ENCODE measurements at places on chromosomes 7 and 10.

- DNase-seq, result no peak
Measured at GRCh38 chr10:3595736-3596135, 189.3 kb downstream of the KLF6 start.

DNA sequence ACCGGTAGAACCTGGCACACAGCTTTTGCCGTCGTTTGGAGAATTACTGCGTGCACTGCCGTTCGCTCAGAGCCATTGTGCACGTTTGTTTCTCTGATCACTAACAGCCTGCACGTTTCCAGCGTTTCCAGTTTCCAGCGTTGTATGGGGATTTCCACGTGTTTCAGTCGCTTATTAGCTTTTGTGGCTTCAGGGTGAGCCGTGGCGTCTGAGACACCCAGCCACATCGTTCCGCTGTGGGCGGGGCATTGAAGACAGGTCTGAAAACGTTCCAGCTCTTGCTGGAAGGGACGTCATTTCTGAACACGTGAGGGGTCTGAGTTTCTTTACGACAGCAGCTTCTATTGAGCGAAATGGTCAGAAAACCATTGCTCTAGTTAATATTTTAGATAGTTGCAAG lies 164.8 kb downstream of the DNAJB6 start:
- DNase-seq, result no peak

DNA sequence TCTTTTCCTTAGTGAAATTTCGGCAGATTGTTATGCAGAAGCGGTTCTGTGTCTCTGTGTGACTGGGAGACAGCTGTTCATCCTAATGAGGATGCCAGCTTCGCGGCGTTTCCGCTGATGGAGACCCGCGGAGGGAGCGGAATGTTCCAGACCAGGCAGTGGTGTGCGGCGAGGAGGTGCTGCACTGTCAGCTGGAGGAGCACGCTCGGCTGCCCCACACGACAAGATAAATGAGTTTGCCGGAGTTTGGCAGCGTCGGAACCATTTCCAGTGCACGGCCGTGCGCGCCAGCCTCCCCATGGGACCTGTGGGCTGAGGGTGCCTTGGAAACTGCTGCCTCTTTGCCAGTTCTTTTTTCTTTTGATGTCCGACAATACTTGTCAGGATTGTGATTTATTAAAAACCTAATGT lies 64.6 kb downstream of the WDR37 start:
- DNase-seq, result peak; percentile 23

DNA sequence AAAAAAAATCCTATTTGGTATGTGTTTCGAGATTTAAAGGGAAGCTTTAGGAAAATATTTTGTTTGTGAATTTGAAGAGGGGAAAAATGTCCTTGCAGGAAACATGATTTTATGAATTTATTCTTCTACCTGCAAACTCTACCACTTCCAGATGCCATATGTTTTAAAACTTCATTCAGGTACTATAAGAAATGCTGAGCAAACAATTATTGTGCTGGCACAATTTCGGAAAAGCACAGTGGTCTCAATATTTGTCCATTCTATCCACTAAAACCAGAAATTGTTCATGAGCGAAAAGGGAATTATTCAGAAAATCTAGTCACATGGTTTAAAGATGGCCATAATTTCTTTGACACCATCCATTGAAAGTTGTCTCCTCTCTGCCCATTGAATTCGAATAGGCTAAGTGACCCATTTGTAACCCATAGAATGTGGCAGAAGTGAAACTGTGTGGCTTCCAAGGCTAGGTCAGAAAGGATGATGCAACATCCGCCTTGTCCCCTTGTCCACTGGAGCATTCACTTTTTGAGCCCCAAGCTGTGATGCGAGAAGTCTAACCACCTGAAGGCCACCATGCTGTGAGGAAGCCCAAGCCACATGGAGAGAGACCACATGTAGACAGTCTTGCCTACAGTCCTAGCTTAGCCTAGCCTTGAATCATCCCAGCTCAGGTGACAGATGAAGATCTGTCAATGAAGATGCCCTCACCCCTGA lies 189.8 kb upstream of the PRKCQ start:
- DNase-seq, result no peak

GRCh38 chr7:106206826-106207541 lies 77.8 kb downstream of the NAMPT start:
- DNase-seq, result no peak

DNA sequence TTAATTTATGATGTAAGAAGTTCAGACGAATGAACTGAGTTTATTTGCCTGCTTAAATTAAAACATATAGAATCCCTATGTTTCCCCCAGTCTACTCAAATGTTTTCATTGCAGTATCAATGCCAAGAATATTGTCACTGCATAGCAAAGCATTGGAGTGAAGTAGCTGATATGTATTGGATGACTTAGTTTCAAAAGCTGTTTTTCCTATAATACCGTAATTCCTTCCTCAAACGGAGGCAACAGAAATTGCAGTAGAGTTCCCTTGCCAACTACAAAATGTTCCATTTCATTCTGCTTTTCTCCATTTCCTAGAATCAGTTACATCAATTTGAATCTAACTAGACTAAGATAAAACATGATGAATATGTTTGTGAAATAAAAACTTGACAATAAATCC lies 174.1 kb downstream of the CNTNAP2 start:
- DNase-seq, result no peak

DNA sequence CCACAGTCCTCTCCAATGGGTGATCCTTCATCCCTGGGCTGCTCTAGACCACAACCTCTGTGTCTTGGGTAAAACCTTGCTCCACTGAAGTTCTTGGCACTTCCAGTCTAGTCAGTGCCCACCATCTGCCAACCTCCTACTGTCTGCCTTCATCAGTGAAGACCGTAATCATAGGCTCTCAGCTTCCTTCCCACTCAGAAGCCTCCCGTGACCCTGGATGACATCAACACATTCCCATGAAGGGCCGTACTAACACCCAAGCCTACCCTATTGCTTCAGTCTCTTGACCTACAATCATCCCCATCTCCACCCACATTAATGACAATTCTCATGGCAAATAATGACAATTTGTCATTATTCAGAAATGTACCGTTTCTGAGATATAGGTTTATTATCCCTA lies 27.6 kb upstream of the GARS1 start:
- DNase-seq, result no peak

DNA sequence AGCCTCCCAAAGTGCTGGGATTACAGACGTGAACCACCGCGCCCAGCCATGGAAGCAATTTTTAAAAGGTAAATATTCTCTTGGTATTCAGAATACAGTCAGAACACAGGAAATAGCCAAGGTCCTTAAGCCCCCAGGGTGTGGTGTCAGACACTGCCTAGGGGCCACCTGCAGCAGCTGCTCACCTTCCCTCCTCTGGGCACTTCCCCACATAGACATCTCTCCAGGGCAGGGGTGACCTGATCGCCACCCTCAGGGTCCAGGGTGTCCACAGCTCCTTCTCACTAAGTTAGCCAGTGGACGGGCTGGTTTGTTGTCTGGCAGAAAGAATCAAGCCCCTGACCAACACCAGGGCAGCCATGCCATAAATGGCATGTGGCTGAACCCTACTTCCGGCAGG lies 15.9 kb downstream of the URGCP start:
- no peak for DNase-seq

- no peak for DNase-seq
Measured at GRCh38 chr7:110604885-110605284, 486.0 kb upstream of the LRRN3 start.

DNA sequence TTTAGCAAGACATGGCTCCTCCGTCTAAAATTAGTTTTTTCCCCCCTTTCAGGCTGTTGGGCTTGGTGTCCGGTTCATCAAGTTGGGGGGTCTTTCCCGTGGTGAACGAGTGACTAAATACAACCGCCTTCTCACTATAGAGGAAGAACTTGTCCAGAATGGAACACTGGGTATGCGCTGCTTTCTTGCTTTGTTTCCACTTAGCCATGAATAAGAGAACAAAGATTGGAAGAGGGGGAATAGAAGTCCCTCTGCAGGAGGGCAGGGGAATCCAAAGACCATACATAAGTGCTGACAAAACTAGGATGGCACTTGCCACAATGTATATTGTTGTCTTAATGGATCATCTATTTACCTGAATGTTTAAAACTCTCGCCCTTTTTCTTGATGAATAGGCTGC lies 30.5 kb downstream of the ENO4 start:
- no peak for DNase-seq

DNA sequence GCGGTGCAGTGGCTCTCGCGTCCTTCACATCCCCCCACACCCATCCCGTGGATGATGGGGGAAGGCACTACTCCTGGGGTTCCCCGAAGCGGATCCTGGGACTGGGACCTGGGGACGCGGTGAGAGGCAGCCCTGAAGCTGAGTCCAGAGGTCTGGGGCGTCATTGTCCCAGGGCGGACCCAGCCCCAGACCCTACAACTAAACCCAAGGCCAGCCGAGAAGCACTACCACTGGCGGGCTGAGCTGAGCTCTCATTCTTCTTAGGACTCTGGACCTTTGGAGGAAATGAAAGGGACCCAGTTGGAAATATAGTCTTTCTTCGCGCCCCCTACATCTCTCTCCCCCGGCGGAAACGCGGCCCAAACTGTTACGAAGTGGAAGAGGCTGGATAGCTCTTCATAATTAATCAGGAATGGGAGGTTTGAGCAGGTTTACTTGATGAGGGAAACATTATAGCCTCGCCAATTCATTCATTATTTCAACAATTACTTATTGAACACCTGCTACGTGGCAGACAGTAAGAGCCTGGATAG lies 389 bp upstream of the FBXL15 start:
- DNase-seq, result no peak

- DNase-seq, result no peak
Measured at GRCh38 chr7:13563680-13564079, 425.8 kb downstream of the ETV1 start.

GRCh38 chr10:123402021-123402420 lies 247.8 kb downstream of the BUB3 start:
- DNase-seq, result no peak

- DNase-seq, result no peak
Measured at GRCh38 chr7:15867441-15867840, 181.0 kb upstream of the MEOX2 start.

DNA sequence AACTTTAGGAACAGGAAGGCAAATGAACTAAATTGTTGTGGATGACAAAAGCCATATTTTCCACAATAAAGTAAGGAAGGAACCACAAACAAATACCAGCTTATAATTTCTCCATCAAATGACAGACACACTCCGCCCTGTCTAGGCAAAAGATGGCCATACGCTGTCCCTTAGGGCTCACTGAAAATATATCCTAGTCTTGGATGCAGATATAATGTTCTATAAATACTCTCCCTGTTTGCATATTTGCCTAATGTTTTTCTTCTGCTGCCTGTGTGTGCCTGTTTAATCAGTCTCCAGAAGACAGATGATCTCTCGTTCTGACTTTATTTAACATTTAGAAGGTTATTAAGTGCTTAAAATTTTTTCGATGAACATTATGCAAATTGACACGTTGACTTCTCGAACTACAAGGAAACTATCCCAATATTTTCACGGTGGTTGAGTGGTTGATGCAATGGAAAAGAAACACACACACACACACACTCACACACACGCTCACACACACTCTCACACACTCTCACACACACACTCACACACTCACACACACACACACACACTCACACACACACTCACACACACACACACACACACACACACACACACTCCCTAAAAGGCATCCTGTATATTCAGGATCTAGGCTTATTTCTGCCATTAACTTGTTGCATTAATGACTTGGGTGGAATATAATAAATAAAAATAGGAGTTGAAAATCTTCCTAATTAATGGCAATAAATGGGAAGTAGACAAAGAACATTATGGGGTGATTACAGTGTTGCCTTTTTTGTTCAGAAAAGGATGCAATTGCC lies 297.1 kb downstream of the PRPF18 start:
- no peak for DNase-seq

DNA sequence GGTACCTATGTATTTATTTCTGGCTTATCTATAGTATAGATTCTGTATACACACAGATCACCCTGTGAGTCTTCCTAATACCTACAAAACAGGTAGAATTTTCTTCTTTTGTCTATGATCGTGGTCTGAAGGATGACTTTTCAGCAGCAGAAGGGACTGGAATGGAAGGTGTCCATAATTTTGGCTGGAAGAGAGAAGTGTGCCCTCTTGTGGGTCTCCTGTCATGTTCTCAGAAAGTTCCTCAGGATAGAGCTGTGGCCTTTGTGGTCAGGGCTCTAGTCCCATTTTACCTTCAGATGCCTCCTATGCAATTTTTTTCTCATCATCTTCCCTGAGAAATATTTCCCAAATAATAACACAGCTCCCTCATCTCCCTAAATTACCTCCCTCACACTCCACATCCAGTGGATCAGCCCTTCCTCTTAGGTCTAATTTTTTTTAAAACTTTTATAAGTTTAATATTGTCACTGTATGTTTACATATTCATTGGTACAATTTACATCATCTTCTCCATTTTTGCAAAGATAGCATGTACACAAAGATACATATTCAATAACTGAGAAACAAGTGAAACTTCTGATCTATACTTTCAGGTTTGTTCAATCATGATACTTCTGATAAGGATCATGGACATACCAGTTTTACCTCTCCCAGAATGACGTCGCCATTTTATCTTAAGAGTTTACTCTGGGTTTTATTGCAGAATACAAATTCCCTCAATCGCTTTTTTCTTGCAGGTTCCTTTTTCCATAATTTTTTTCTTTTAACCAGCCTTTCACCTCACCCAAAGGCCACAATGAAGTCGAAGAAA lies 112.7 kb downstream of the REEP3 start:
- peak; percentile 44 for DNase-seq

DNA sequence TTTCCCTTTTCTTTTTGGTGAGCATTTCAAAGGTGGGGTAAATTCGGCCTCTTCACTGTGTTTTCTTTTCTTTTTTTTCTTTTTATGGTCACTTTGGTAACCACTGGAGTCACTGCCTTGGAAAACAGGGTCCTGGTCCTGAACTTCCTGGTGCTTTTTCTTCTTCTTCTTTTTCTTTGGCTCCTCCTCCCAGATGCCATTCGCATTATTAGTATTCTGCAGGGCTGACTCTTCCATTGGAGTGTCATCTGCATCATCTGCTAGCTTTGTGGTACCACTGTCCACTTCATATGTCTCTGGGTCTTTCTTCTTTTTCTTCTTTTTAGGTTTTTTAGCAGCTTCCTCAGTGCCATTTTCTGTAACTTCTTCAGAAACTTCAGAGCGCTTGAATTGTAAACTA lies 10.5 kb downstream of the POLR1F start:
- DNase-seq, result no peak

DNA sequence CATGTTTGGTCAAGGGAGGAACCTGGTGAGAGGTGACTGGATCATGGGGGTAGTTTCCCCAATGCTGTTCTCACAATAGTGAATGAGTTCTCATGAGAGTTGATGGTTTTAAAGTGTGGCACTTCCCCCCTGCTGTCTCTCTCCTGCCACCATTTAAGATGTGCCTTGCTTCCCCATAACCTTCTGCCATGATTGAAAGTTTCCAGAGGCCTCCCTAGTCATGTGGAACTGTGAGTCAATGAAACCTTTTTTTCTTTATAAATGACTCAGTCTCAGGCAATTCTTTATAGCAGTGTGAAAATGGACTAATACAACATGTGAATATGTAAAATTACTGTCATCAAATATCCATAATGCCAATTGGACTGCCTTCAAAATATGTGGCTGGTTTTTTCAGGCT lies 165.5 kb upstream of the TARP start:
- no peak for DNase-seq
